Fibroblast of skin of left biceps (primary cell): ENCODE measurements at places on chromosomes 13 and 19.

DNA sequence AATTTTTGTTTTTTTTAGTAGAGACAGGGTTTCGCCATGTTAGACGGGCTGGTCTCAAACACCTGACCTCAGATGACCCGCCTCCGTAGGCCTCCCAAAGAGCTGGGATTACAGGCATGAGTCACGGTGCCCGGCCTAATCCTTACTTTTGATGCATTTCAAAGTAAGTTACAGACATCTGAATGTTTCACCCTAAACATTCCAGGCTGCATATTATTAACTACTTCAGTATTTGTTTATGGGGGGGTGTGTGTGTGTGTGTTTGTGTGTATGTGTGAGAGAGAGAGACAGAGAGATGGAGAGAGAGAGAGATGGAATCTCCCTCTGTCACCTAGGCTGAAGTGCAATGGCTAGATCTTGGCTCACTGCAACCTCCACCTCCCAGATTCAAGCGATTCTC is 13.1 kb downstream of the SULT2B1 start:
- no peak for DNase-seq

DNA sequence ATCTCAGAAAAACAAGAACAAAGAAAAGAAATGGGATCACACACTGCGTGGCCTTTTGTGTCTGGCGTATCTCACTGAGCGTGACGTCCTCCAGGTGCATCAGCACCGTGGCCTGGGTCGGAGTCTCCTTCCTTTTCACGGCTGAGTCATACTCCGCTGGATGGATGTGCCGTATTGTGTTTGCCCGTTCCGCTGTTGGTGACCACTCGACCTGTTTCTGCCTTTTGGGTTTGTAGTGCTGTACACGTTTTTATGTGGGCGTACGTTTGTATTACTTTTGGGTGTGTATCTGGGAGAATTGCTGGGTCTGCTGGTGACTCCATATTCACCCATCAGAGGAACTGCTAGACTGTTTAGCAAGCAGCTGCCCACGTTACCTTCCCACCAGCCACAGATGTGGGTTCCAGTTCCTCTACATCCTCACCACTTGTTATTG is 11.4 kb downstream of the ARID3A start:
- no peak for DNase-seq

- DNase-seq, result no peak
Observed at GRCh38 chr19:47848823-47849473, 10.1 kb upstream of the TPRX2 start.

GRCh38 chr19:41872775-41873647 is 4.1 kb upstream of the CD79A start:
- no peak for DNase-seq

- no peak for DNase-seq
Observed at GRCh38 chr13:102768909-102769308, 4.7 kb downstream of the TEX30 start.

GRCh38 chr19:10155839-10156238 is 36.1 kb upstream of the EIF3G start:
- DNase-seq, result no peak

DNA sequence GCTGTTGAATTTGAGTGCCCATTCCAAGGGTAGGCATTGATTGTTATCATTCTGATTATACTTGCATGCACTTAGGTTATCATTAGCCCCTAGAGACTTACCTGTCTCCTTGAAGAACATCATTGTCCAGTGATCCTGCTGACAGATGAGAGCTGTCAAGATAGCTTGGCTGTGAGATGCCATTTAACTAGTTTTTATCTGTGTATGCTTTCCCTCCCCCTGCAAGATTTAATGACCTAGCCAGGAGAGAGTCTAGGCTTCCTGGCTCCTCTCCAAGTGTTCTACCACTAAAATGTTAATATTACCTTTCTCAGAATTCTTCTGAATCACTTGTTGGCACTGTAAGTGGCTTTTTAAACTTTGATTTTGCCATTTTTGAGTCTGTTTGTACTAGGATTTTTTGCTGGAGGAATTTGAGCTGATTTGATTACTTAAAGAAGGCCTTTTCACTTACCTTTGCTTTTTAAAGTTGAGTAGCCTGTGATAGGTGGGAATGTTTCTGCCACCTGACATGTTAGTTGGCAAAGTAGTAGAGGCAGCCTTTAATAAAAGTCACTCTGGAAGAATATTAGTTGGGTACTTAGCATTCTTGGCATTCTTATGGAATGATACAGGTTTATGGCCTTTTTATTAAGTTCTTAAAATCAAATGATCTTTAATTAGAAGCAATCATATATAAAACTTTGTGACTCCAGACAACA is 41.1 kb downstream of the ARHGAP35 start:
- DNase-seq, result no peak
